K562 (cell line): ENCODE measurements at places on chromosomes 4 and X.

DNA sequence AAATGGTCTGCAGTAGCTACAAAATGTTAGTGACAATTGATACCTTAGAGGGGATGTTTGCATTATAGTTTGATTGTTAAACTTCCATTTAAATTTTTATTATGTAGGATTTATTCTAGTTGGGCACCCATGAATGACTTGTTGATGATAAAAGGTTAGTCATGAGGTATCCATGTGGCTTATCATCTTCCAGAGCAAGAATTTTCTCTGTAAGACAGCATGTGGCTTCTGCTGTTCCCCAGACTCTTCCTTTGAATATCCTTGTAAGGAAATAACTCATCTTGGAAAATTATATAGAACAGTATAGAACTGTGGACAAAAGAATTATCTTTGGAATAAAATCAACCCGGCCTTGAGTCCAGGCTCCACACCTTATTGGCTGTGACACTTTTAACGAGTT lies 40.1 kb upstream of the KLHL8 start:
- H3K27ac ChIP-seq, result no peak overlapping the region
- no peaks in the 10 kb centered on the region for H3K36me3 ChIP-seq
- no peak for DNase-seq
- H3K4me3 ChIP-seq, result no peak overlapping the region
- H3K4me1 ChIP-seq, result no peaks in the 10 kb centered on the region
- H3K27me3 ChIP-seq, result no peaks in the 10 kb centered on the region

GRCh38 chr4:10050261-10050661 lies 29.0 kb upstream of the SLC2A9 start:
- H3K27me3 ChIP-seq, result peaks cover 22% of the 10 kb centered on the region
- no peak overlapping the region for H3K27ac ChIP-seq
- H3K4me1 ChIP-seq, result no peaks in the 10 kb centered on the region
- no peak overlapping the region for H3K4me3 ChIP-seq
- no peak for DNase-seq

GRCh38 chr4:20456407-20456806 lies 204.7 kb downstream of the SLIT2 start:
- no peak overlapping the region for H3K27ac ChIP-seq
- H3K27me3 ChIP-seq, result no peaks in the 10 kb centered on the region
- no peak for DNase-seq
- H3K4me1 ChIP-seq, result no peaks in the 10 kb centered on the region
- H3K36me3 ChIP-seq, result no peaks in the 10 kb centered on the region; the same call in 2 of the 3 replicates

DNA sequence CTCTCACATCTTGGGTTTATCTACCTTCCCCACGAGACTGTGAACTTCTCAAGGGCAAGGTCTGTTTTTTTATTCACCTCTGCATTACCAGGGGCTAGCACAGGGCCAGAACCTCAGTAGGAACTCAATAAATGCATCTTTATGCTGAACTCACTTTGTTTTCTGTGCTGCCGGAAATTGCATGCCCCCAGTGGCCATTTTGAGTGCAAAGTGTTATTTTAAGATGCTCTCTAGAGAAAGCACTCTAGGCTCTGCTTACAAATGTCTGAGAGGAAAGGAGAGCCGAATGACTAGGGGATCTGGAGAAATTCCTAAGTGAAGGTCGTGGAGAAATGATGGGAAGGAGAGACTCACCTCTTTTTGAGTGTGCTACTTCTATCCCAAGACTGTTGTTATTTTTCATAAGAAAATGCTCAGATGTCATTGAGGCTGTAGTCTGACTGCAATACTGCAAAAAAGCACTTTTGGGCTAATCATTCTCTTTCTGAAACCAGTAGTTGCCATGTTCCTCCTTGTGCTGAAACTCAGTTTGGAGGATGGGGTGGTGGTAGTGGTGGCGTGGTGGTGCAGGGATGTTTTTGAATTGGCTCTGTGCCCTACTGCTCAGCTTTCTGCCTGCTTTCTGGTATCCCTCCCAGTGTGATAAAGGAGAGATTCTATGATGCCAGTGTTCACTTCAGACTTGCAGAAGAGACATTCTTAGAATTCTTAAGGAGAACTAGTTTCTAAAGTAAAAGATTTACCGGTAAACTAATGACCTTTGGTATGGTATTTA lies 41.3 kb downstream of the DOCK11 start:
- H3K36me3 ChIP-seq, result peaks cover 5% of the 10 kb centered on the region; the same call in 1 of the 3 replicates
- peak; percentile 58 for DNase-seq
- H3K27ac ChIP-seq, result peak overlapping the region; percentile 36; the same call in 2 of the 3 replicates
- H3K4me1 ChIP-seq, result no peaks in the 10 kb centered on the region

GRCh38 chr4:141027421-141027820 lies 105.8 kb downstream of the RNF150 start:
- no peak overlapping the region for H3K27ac ChIP-seq
- H3K4me1 ChIP-seq, result no peaks in the 10 kb centered on the region
- no peak for DNase-seq
- no peaks in the 10 kb centered on the region for H3K27me3 ChIP-seq
- H3K4me3 ChIP-seq, result no peak overlapping the region

DNA sequence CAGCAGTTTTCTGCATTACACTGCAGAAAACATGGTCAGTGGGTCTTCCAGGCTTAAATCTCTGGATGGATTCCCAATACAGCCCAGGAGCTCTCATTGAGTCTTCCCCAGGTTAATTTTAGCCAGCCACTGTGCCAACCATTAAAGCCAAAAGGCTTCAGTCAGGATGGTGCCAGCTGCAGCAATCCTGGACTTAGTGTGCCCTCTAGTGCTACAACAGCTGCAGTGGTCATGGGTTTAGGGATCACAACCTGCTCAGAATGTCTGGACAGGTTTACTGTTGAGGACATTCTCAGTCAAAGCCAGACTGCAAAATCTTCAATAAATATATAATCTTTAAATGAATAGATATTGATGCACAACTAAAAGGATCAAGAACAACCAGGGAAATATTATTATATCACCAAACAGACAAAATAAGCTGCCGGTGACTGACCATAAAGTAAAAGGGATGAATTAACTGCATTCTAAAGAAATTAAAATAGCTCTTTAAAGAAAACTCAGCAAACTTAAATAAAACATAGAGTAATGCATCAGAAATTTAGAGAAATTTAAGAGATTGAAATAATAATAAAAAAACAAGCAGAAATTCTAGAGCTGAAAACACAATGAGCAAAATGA lies 639.9 kb downstream of the SPOCK3 start:
- no peak for DNase-seq
- no peaks in the 10 kb centered on the region for H3K4me1 ChIP-seq
- H3K36me3 ChIP-seq, result no peaks in the 10 kb centered on the region
- no peak overlapping the region for H3K27ac ChIP-seq
- no peak overlapping the region for H3K4me3 ChIP-seq
- H3K27me3 ChIP-seq, result no peaks in the 10 kb centered on the region

- H3K27ac ChIP-seq, result no peak overlapping the region
- DNase-seq, result no peak
- no peak overlapping the region for H3K4me3 ChIP-seq
- H3K4me1 ChIP-seq, result no peaks in the 10 kb centered on the region
- H3K36me3 ChIP-seq, result no peaks in the 10 kb centered on the region
These were observed 39.6 kb downstream of the FGFBP1 start for GRCh38 chr4:15898902-15899301.

DNA sequence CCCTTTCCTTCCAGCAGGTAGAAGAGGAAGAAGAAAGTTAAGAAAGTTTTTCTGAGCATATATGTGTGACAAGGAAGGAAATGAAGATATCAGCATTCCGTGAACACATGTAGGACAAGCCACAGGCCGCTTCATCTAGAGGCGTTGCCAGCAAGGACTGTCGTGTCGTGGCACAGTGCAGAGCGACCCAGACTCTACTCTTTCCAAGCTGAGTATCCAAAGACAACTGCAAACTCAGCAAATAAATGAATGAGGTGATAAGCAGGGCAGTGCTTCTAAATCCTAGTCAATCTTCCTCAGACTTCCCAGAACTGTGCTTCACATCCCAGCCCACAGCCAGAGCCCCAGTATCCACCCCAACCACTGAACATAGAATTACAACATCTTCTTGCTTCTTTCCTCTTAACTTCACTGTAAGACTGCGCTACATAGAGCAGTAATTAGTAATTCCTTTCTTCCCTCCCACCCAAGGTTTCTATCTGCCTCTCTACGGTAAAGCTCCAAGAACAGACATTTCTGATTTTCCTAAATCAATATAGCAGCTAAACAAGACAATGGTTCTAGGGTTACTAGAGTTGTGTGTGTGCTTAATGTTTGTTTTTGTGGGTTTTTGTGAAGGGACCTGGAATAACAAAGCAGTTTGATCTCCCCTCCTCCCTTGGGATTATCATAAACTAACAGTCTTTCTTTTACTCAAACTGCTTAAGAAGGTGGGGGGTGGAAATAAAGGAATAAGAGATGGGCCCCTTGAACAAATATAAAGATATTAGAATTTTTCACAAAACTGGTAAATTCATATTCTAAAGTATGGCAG lies 71.6 kb downstream of the PAPSS1 start:
- DNase-seq, result no peak
- H3K4me1 ChIP-seq, result no peaks in the 10 kb centered on the region
- H3K27me3 ChIP-seq, result no peaks in the 10 kb centered on the region
- H3K36me3 ChIP-seq, result peaks cover 13% of the 10 kb centered on the region; the same call in 1 of the 3 replicates
- no peak overlapping the region for H3K4me3 ChIP-seq

- no peaks in the 10 kb centered on the region for H3K4me1 ChIP-seq
- H3K36me3 ChIP-seq, result no peaks in the 10 kb centered on the region
- no peak overlapping the region for H3K27ac ChIP-seq
These were observed 99.7 kb downstream of the TLL1 start for GRCh38 chr4:165972747-165973146.

GRCh38 chr4:105541420-105541819 lies 11.0 kb upstream of the ARHGEF38 start:
- H3K27me3 ChIP-seq, result no peaks in the 10 kb centered on the region
- H3K36me3 ChIP-seq, result no peaks in the 10 kb centered on the region
- H3K27ac ChIP-seq, result no peak overlapping the region
- H3K4me3 ChIP-seq, result no peak overlapping the region
- H3K4me1 ChIP-seq, result no peaks in the 10 kb centered on the region

DNA sequence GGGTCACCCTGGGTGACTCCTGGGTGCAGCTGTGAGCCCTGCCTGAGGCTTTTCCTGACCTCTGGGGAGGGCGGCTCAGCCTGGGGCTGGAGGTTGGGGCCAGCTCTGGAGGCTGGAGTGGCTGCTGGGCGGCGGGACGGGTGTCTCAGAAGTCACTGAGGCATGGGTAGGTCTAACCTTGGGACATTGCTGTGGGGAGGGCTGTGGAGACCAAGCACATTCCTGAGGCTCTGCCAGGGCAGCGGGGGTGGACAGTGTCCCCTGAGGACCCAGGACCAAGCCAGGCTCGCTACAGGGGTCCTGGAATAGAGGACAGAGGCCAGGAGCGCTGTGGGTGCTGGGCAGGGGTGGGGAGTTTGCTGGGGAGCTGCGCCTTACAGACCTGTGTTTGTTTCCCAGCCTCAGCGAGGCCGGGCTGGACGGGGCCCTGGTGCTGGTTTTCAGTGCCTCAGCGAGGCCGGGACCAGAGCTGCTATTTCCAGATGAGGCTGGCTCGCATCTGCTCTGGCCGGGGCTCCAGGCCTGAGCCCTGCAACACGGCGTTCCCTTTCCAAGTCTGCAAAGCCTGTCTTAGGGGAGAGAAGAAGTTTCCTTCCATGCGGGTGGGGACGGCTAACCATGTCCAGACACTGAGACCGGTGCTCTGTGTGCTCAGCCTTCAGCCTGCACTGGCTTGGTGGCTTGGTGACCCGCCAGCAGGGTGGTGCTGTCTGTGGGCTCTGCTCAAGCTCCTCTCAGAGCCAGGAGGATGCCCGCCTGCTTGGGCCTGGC lies 3.0 kb upstream of the SLC25A6 start:
- H3K4me3 ChIP-seq, result no peak overlapping the region; the same call in 1 of the 2 replicates
- H3K36me3 ChIP-seq, result peaks cover 15% of the 10 kb centered on the region; the same call in 1 of the 3 replicates

DNA sequence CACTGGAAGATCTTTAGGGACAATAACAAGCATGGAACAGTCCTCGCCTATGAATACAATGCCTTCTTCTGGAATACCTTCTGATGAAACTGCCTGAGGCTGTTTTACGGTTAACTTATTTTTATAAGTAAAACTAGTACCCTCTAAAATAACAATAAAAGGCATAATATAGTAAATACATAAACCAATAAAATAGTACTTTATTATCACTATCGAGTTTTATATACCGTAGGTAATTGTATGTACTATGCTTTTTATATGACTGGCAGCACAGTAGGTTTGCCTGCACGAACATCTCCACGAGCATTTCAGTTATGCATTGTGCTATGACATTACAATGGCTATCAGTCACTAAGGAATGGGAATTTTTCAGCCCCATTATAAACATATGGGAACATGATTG lies 8.0 kb downstream of the GUCY1A1 start:
- H3K4me1 ChIP-seq, result no peaks in the 10 kb centered on the region
- H3K36me3 ChIP-seq, result no peaks in the 10 kb centered on the region
- H3K4me3 ChIP-seq, result no peak overlapping the region
- no peak overlapping the region for H3K27ac ChIP-seq

DNA sequence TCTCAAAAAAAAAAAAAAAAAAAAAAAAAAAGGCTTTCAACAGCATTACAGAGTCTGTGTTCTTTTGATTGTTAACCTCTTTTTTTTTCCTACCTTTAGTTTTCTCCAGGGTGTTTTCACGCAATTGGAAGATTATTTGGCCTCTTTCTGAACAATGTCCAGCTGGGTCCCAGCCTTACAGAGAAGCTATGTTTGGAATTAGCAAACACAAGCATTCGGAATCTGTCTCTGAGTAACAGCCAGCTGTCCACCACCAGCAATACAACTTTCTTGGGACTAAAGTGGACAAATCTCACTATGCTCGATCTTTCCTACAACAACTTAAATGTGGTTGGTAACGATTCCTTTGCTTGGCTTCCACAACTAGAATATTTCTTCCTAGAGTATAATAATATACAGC lies 13.3 kb downstream of the TLR3 start:
- no peaks in the 10 kb centered on the region for H3K4me1 ChIP-seq
- H3K27ac ChIP-seq, result no peak overlapping the region
- DNase-seq, result no peak
- no peaks in the 10 kb centered on the region for H3K36me3 ChIP-seq

DNA sequence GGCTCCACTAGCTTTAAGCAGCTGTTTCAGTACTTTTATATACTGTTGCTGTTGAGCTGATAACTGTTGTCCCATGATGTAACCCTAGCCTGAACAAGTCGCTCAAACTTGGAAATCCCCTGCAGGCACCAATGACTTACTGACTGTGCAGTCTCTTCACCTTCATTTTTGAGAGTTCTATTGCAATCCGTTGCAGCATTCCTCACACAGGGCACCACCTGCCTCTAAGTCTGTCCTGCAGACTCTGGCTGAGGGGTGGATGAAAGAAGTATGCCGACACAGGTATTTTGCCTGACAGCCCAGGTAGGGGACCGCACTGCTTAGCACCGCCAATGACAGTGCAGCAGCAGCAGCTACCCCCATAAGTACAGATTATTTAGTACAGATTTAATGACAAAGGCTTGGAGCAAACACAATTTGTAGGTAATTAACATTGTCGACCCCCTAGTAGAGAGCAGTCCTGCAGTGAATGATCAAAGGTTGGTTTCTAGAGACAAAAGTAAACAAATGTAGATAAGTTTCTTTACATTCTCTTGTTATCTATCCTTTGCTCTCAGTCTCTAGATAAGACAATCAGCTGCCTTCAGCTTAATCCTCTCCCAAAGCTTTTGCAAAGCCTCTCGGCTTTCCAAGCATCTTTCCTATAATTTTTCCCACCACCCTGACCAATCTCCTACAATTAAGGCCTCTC lies 205.0 kb downstream of the PABPC4L start:
- no peak for DNase-seq
- no peaks in the 10 kb centered on the region for H3K27me3 ChIP-seq
- H3K4me3 ChIP-seq, result no peak overlapping the region
- H3K27ac ChIP-seq, result no peak overlapping the region

- no peak for DNase-seq
- no peaks in the 10 kb centered on the region for H3K27me3 ChIP-seq
- no peaks in the 10 kb centered on the region for H3K36me3 ChIP-seq
- H3K27ac ChIP-seq, result no peak overlapping the region
These were observed 167.5 kb downstream of the PALLD start for GRCh38 chr4:168664242-168664891.

- no peak overlapping the region for H3K27ac ChIP-seq
- H3K36me3 ChIP-seq, result no peaks in the 10 kb centered on the region
- no peaks in the 10 kb centered on the region for H3K4me1 ChIP-seq
These were observed 131.4 kb downstream of the TRAM1L1 start for GRCh38 chr4:116953947-116954346.
